ENCODE measurements at places on chromosomes 11 and 22. TPM values are rescaled to one million over a fixed set of nuclear protein-coding genes. Genes with fewer than 3 reads are reported as not detected.

Gene WT1
- 1.7 TPM for polyA plus RNA-seq

Gene MRGPRX4
- polyA plus RNA-seq: not detected

Gene PLEKHB1
- polyA plus RNA-seq: 10.4 TPM

Gene IL17RA
- 8.7 TPM for polyA plus RNA-seq

Gene P2RY6
- 1.6 TPM for polyA plus RNA-seq

Gene TRPC6
- 50.6 TPM for polyA plus RNA-seq

Gene INS
- polyA plus RNA-seq: not detected

Gene RBM4B
- polyA plus RNA-seq: 76.5 TPM

Gene BTG4
- not detected for polyA plus RNA-seq

Gene PNPLA5
- polyA plus RNA-seq: 0.05 TPM

Gene NCAM1
- 42.3 TPM for polyA plus RNA-seq

Gene CSRP3
- 29.2 TPM for polyA plus RNA-seq

Gene SLC16A8
- polyA plus RNA-seq: 1.2 TPM

Gene ACRV1
- polyA plus RNA-seq: 1.3 TPM

Gene PHLDB1
- 102 TPM for polyA plus RNA-seq

Gene HBD
- 0.76 TPM for polyA plus RNA-seq

Gene CATSPERZ
- polyA plus RNA-seq: 0.28 TPM

Gene LRRC75B
- polyA plus RNA-seq: 23.1 TPM

Gene XRRA1
- polyA plus RNA-seq: 15.8 TPM

Gene EED
- 43.4 TPM for polyA plus RNA-seq

Gene UPK3A
- 0.33 TPM for polyA plus RNA-seq

Gene POU2AF1
- polyA plus RNA-seq: 1.1 TPM

Gene C2CD2L
- 6.2 TPM for polyA plus RNA-seq

Gene ASRGL1
- 3.3 TPM for polyA plus RNA-seq

Gene TMEM191C
- 1.2 TPM for polyA plus RNA-seq

Gene CNGA4
- polyA plus RNA-seq: 1.3 TPM
